Temporal lobe (tissue), 4 donors: ENCODE measurements at places on chromosomes 2 and 18. TPM values are rescaled to one million over a fixed set of nuclear protein-coding genes. Genes with fewer than 3 reads are reported as not detected.

The DAW1 gene
- 1.5 TPM for total RNA-seq

The GREB1 gene
- total RNA-seq, result 3.0 TPM

The STAMBP gene
- total RNA-seq, result 16.7 TPM

The CCDC178 gene
- total RNA-seq, result 1.2 TPM

The TACR1 gene
- total RNA-seq, result 1.7 TPM

The QPCT gene
- 9.6 TPM for total RNA-seq

The ZNF892 gene
- total RNA-seq, result 31.0 TPM

The ANKRD44 gene
- 74.3 TPM for total RNA-seq

The AQP12A gene
- total RNA-seq, result not detected

The NCKAP1 gene
- total RNA-seq, result 163 TPM

The MEIS1 gene
- total RNA-seq, result 11.1 TPM

The PSMA8 gene
- total RNA-seq, result not detected

The DPP10 gene
- 50.9 TPM for total RNA-seq

The CCNT2 gene
- total RNA-seq, result 58.0 TPM

The CRYGC gene
- not detected for total RNA-seq

The DES gene
- total RNA-seq, result 0.49 TPM

The CXCR1 gene
- not detected for total RNA-seq

The ALK gene
- 0.98 TPM for total RNA-seq

The IL36G gene
- not detected for total RNA-seq

The NEDD4L gene
- 164 TPM for total RNA-seq

The FZD7 gene
- total RNA-seq, result 5.4 TPM

The UBE2F gene
- total RNA-seq, result 23.6 TPM

The ERCC3 gene
- total RNA-seq, result 43.0 TPM
